ENCODE measurements at places on chromosomes 16 and 17.

GRCh38 chr17:81249223-81250040 is 10.3 kb downstream of the NDUFAF8 start:
- no peak for DNase-seq

- no peak for DNase-seq
Observed at GRCh38 chr17:66727634-66728570, 107.0 kb upstream of the CACNG5 start.

GRCh38 chr16:85438981-85439685 is 174.0 kb upstream of the GSE1 start:
- no peak for DNase-seq

DNA sequence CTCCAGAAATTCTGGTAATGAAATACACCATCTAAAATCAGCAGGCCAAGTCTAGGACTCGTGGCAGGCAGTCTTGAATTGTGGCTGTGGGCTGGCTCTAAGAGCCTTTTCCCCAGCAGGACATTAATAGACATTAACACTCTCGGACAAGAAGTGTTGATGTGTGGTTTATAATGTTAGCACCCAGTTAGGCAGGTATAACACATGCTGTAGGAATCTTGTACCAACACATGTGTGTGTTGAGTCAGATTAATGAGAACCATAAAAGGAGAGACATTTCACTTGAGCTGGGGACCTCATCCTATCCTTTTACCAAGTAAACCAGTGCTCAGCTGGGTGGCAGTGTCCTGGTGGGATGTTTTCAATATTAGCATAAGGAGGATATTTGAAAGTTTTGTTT is 264.5 kb downstream of the FTO start:
- no peak for DNase-seq

- no peak for DNase-seq
Observed at GRCh38 chr16:11005611-11005975, 61.2 kb downstream of the CLEC16A start.

- no peak for DNase-seq
Observed at GRCh38 chr17:62897706-62898105, 68.3 kb upstream of the TANC2 start.

- no peak for DNase-seq
Observed at GRCh38 chr17:57965521-57966160, 10.4 kb upstream of the CUEDC1 start.

GRCh38 chr16:69003500-69003899 is 102.0 kb upstream of the HAS3 start:
- DNase-seq: no peak

- DNase-seq: no peak
Observed at GRCh38 chr17:45061606-45062205, 589 bp downstream of the NMT1 start.

- no peak for DNase-seq
Observed at GRCh38 chr17:45895969-45896785, 1.8 kb downstream of the MAPT start.

DNA sequence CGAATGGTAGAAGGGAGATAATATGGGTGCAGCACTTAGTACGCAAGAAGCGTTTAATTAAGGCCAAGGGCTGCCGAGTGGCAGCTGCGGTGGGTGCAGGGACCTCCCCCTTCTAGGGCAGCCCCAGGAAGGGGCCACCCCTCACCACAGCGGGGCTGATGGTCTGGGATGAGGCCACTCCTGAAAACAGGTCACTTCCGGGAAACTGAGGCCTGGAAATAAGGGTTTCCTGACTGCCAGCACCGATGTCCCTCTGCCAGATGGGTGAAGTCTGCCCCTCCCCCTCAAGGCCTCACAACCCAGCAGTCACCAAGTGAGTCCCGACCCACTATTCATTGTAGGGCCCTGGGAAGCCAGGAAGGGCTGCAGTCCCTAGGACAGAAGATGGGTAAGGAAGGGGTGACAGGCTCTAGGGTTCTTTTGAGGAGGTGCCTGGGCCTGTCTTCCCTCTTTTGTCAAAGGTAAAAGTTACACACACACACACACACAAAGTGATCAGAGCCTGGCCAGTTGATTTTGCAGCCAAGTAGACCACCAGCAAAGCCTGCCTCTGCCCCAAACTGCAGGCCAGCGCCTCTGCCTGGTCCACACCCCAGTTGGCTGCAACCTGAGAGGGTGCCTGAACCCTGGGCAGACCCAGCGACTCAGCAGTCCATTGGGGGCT is 12.5 kb downstream of the SREBF1 start:
- no peak for DNase-seq

DNA sequence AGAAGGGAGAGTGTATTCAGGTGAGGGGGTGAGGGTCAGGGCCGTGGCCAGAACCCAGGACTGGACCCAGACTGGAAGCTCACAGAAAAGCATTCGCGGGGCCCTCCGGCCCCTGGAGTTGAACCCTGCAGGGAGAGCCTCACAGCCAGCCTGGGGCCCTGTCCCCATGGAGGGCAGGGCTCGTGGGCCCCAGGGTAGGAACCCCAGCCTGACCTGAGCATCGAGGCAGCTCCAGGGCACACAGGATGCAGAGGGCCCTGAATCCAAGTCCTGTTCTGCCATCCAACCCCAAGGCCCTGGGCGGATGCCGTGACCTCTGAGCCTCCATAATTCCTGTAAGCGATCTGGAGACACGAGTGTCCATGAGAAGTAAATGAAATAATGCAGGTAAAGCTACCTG is 79.1 kb downstream of the MGAT5B start:
- DNase-seq: no peak

DNA sequence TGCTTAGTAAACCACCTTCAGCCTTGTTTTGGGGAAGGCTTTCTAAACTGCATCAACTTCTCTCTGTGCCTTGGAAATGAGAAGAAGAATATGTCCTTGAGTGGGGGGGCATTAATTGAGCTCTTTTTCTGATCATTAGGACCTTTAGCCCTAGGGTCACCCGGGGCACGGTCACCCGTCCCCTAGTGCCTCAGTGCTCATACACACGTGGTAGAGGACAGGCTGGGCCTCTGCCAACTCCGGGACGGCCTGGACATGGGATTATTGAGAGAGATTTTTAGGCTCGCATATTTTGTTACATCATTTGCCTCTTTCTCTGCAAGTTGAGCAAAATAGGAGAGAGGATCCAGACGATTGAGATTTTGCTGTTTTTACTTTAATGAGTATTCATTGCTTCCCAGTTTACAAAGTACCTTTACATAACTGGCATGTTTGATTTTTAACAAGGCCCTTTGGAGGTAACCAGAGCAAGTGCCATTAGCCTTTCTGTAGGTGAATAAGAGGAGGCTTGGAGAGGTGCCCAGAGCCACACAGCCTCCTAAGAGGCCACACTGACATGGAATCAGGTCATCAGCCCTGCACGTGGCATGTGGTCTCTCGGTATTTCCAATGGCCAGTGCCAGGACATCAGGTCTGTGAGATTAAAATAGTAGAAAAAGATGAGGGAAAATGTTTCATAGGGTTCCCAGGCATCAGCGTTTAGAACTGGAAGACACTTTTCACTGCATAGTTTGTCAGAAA is 11.1 kb downstream of the PMM2 start:
- DNase-seq: no peak

- no peak for DNase-seq
Observed at GRCh38 chr16:28602529-28602928, 5.7 kb upstream of the SULT1A2 start.

- no peak for DNase-seq
Observed at GRCh38 chr17:3972281-3972731, 8.1 kb upstream of the ATP2A3 start.

DNA sequence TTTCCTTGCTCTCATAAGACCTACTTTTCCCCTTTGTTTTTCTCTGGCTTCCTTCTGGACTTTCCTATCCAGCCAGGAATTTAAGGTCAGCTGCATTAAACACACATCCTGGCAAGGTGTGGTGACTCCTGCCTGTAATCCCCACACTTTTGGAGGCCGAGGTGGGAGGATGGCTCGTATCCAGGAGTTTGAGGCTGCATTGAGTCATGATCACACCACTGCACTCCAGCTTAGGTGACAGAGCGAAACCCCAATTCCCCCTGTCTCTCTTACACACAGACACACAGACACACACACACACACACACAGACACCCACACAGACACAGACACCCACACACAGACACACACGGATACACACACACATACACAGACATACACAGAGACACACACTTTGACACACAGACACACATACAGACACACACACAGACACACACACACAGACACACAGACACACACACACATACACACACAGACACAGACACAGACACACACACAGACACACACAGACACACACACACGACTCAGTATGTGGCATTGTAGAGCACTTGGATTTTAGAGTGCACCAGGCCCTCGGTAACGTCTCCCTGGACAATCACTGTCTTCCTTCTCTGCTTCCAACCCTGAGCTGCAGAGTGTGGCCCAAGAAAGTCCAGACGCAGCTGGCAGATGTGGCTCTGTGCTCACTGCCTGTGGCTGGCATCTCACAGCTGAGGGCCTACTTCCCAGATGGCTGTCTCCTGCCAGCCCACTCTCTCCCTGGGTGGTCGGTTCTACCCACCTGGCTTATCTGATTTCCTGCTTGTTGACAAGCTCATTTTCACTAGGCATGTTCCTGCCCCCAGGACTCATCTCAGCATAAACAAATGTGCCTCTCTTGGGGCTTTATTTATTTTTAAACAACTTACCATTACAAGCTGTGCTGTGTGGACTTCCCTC is 39.0 kb downstream of the NLRP1 start:
- DNase-seq: no peak

- no peak for DNase-seq
Observed at GRCh38 chr17:19306160-19307111, 56.1 kb downstream of the B9D1 start.

- DNase-seq: no peak
Observed at GRCh38 chr16:53982631-53983042, 278.7 kb downstream of the FTO start.

DNA sequence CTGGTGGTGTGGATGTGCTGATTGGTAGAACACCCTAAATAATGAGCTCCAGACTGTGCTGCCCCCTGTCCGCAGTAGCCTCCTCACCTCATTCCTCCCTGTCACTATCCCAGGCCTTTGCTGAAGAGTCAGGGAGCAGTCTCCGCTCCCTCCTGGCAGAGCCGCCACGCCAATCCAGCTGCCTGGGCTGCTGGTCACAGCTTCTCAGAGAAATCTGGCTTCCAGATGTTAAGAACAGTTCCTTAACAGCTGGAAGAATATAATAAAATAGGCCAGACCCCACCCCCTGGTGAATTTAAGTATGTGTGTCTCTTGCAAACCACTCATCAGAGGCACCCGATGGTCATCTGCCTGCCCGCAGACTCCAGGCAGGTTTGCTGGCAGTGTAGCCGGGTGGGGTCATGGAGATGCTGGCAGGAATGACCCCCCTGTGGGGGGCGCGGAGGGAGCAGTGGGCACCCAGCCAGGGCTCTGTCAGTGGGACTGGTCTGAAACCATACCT is 161.0 kb downstream of the CCDC182 start:
- DNase-seq: no peak

GRCh38 chr16:74051-74746 is 1.8 kb upstream of the RHBDF1 start:
- no peak for DNase-seq

DNA sequence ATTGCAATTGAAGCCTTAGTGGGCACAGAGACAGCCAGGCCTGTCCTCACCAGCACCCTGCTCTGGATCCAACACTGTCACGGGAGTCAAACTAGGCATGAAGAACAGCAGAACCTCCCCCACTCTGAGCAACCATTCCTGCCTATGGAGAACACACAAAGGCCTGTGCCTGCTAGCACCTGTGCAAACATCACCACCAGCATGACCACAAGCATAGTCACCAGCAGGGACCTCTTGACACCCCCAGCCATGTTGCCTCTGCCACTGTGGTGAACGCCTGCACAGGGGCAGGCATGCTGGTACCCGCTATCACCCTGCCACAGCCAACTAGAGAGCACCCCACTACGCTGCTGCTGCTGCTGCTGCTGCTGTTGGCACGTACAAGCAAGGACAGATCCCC is 51.7 kb downstream of the CMC2 start:
- DNase-seq: no peak

DNA sequence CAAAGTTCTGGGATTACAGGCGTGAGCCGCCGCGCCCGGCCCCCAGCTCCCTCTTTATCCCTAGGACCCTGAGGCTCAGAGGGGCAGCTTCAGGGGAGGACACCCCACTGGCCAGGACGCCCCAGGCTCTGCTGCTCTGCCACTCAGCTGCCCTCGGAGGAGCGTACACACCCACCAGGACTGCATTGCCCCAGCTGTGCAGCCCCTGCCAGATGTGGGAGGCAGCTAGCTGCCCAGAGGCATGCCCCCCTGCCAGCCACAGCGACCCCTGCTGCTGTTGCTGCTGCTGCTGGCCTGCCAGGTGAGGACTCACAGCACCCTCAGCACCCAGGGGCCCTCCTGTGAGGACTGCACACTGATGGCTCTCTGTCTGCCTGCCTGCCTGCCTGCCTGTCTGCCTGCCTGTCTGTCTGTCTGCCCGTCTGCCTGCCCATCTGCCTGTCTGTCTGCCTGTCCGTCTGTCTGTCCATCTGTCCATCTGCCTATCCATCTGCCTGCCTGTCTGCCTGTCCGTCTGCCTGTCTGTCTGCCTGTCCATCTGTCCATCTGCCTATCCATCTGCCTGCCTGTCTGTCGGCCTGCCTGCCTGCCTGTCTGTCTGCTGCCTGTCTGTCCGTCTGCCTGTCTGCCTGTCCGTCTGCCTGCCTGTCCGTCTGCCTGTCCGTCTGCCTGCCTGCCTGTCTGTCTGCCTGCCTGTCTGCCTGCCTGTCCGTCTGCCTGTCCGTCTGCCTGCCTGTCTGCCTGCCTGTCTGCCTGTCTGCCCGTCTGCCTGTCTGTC is 5.0 kb downstream of the GCGR start:
- no peak for DNase-seq

DNA sequence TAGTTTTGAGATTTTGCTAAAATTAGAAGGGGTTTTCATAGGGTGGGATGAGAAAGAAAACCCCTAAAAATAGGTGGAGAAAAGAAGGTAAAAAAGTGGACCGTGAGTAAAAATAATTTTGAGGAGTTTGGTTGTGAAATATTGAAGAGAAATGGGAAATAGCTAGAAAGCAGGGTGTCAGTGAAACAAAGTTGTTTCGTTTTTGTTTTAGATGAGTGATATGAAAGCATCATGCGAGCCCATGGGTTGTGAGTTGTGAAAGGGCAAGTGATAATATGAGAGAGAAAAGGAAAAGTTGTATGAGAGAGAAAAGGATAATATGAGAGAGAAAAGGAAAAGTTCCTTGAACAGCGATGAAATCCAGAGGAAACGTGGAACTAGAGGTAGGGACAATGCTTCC is 7.3 kb upstream of the SMIM36 start:
- DNase-seq: no peak

DNA sequence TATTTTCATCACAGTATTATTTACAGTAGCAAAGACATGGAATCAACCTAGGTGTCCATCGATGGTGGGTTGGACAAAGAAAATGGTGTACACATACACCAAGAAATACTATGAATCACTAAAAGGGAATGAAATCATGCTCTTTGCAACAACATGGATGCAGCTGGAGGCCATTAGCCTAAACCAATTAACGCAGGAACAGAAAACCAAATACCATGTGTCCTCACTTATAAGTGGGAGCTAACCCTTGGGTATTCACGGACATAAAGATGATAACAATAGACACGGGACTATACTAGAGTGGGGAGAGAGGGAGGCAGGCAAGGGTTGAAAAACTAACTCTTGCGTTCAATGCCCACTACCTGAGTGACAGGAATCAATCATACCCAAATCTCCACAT is 41.0 kb downstream of the MRPS23 start:
- no peak for DNase-seq

GRCh38 chr16:12723681-12724080 is 80.0 kb downstream of the CPPED1 start:
- DNase-seq: no peak
